Stimulated activated CD4-positive, alpha-beta T cell treated with anti-CD3 and anti-CD28 coated beads, Interleukin-1b, Interleukin-23, amount 100 ng/mL, for 48 hours (primary cell): ENCODE measurements at places on chromosomes 2 and 18.

- DNase-seq, result peak; percentile 19
Measured at GRCh38 chr2:24456599-24457556, 34.2 kb upstream of the NCOA1 start.

GRCh38 chr2:235432741-235433520 is 60.9 kb upstream of the AGAP1 start:
- DNase-seq, result no peak

GRCh38 chr2:46866770-46867246 is 48.8 kb downstream of the MCFD2 start:
- no peak for DNase-seq

- no peak for DNase-seq
Measured at GRCh38 chr2:127451981-127452380, 33.8 kb downstream of the PROC start.
